HCT116 (cell line): ENCODE measurements at places on chromosomes 2 and 18. TPM values are rescaled to one million over a fixed set of nuclear protein-coding genes. Genes with fewer than 3 reads are reported as not detected.

DNA sequence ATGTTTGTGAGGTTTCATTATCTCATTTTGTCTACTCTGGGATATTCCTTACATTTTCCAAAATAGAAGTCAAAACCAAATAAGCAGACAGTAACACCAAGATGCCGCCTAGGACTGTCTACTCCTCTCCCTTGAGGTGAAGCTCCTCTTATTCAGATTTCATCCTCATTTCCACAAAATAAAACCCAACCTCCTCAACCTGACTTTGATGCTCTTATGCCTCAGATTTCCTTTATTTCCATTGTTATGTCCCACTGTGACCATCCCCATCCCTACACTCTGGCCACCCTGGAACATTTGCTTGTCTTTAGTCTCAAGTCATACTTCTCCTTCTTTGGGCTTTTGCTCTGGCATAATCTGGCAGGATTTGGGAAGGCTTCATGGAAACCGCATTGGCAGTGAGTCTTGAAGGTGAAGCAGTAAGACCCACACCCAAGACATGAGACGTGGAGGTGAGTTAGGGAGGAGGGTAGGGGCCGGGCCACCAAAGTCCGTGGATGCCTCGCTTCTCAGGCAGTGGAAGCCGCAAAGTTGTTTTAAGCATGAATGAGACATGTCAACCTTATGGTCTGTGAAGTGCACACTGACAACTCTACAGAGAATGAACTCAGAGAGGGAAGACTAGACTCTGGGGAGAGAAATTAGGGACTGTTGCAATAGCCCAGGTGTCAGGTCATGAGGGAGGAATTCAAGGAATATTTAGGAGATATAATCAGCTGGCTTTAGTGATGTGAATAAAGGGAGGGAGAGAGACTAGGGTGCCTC is 63.6 kb downstream of the DDX1 start:
- no peak for DNase-seq

DNA sequence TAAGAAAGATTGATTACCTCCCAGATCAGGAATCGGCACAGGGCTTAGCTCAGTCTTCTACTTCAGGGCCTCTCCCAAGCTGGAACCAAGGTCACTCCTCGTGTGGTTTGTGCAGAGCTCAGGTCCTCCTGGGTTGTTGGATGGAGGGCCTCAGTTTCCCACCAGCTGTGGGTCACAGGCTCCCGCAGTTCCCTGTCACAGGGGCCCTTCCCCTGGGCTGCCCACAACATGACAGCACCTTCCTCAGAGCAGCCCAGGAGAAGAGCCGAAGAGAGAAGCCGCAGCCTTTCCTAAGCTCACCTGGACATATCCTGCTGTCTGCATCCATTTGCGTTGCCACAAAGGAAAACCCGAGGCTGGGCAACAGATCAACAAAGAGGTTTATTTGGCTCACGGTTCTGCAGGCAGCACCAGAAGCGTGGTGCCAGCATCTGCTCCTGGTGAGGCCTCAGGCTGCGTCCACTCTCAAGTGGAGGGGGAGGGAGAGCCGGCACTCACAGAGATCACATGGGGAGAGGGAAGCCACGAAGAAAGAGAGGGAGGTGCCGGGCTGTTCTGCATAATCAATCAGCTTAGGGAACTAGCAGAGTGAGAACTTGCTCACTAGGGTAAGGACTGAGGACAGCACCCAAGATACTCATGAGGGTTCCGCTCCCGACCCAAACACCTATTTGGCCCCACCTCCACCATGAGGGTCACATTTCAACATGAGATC is 13.0 kb upstream of the ALLC start:
- DNase-seq = no peak

- DNase-seq = no peak
These were observed 819 bp upstream of the SERPINE2 start for GRCh38 chr2:224039770-224040440.

DNA sequence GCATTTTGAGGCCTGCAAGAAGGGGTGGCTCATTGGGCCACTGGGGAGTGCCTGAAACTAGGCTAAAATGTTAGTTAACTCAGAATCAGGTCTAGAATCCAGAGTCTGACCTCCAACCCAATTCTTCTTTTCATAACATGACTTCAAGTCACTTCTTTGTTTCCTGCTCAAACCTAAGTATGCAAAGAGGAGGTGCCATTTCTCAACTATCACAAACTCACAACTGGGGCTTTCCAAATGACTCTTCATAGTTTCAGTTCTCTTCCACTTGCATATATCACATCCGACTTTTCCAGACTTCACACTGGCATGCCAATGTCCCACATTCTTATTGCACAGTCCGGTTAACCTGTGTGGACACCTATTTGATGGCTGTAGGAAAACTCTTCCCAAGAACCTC is 211.6 kb downstream of the TCF4 start:
- DNase-seq = no peak

GRCh38 chr2:54573537-54573919 is 117.4 kb downstream of the SPTBN1 start:
- DNase-seq = no peak

DNA sequence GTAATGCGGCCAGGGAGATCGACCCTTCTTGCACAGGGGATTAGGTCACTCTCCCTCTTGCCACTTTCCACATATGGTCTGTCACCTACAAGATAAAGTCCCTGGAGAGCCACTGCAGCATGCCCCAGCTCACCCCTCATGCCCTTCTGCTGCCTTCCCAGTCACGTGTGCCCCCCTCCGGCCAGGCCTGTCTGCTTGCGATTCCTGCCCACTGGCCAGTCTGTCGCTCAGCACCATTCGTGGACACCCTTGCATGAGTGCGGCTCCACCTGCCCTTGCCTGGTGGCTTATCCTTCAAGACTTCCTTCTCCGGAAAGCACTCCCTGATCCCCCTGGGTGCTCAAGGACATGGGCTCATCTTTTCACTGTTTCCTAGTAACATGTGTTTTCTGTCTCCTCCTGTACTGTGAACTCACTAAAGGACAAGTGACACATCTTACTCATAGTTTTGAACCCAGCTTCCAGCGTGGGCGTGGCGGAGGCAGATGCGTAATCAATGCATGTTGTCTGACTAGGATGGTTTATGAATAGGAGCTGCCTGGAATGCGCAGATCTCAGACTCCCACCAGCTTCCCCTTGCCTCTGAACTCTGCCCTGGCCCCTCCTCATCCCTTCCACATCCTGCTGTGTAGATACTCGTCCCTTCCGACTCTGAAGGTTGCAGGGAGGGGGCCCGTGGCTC is 7.8 kb upstream of the NT5DC4 start:
- no peak for DNase-seq

DNA sequence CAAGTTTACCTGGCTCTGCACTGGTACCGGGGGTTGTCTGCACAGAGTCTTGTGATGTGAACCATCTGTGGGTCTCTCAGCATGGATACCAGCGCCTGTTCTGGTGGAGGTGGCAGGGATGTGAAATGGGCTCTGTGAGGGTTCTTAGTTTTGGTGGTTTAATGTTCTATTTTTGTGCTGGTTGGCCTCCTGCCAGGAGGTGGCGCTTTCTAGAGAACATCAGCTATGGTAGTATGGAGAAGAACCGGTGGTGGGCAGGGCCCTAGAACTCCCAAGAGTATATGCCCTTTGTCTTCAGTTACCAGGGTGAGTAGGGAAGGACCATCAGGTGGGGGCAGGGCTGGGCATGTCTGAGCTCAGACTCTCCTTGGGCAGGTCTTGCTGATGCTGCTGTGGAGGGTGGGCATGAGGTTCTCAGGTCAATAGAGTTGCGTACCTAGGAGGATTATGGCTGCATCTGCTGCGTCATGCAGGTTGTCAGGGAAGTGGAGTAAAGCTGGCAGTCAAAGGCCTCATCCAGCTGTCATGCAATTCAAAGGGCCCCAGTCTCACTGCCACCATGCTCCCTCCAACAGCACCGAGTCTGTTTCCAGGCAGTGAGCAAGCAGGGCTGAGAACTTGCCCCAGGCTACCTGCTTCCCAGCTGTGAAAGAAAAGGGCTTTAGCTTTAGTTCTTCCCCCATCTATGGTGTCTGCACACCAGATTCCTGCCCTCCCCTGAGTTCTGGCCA is 278.0 kb downstream of the METTL4 start:
- no peak for DNase-seq

DNA sequence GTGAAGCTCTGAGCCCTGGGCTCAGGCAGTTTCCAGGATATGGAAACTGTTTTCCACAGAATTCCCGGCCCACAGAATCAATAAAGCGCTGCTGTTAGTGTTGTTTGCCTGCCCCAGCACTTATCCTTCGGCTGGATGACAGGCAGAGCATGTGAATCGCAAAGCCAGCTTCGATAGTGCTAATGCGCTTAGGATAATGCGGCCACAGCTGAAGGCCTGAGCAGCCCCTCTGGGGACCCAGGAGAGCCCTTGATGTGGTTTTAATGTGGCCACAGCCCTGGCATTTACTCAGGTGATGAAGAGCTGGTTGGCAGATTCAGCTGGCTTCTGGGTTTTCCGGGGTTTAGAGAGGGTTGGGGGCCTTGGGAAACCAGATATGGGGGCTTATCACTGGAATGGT is 23.7 kb downstream of the PCARE start:
- DNase-seq = no peak

Gene CD8B2
- total RNA-seq = not detected

Gene ZAP70
- 0.91 TPM for total RNA-seq
